Stimulated activated CD8-positive, alpha-beta memory T cell treated with anti-CD3 and anti-CD28 coated beads, Interleukin-2, amount 100 ng/mL, for 1 hour (primary cell): ENCODE measurements at places on chromosomes 2 and 18.

- no peak for DNase-seq
Observed at GRCh38 chr2:119282996-119283511, 59.4 kb downstream of the STEAP3 start.

- DNase-seq, result no peak
Observed at GRCh38 chr2:143000599-143000998, 123.1 kb downstream of the KYNU start.

DNA sequence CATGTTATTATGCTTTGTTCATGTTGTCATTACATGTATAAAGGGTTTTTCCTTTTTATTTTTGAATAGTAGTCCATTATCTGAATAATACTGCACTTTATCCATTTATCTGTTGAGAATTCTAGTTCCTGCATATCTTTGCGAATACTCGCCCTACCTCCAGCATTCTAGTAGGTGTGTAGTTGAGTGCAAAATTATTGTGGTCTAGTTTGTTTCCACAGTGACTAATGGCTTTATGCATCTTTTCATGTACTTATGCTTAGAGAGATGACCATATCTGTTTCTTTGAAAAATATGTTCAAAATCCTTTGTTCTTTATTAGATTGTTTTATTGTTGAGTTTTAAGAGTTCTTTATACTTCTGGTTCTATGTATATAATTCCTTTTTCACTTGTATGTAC lies 48.8 kb downstream of the EIF5B start:
- DNase-seq, result no peak

DNA sequence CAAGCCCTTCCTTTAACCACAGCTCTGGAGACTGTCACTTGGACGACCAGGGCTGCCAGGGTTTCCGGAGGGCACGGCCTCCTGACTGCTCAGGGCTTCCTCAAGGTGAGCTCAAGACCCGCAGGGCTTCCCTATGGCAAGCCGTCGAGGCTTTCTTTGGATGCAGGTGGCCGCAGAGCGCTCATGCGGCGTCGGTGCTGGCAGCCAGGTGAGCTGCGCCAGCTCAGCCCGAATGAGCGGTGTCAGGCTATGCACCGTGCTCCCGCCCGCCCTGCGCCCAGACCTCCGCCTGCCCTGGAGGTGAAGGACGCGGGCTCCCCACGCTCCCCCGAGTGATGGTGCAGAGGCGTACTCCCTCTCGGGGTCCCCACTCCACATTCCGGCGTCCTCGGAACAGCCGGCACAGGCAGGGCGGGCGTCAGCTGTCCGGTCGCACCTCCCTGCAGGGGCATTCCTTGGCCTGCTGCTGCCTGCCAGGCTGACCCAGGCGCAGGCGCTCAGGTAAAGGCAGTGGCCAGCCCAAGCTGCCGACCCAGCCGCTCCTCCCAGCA lies 20.8 kb upstream of the TUBB6 start:
- no peak for DNase-seq

- DNase-seq, result no peak
Observed at GRCh38 chr2:101197215-101197745, 46.1 kb upstream of the TBC1D8 start.

- no peak for DNase-seq
Observed at GRCh38 chr2:96928277-96928781, 58.1 kb downstream of the FAM178B start.

DNA sequence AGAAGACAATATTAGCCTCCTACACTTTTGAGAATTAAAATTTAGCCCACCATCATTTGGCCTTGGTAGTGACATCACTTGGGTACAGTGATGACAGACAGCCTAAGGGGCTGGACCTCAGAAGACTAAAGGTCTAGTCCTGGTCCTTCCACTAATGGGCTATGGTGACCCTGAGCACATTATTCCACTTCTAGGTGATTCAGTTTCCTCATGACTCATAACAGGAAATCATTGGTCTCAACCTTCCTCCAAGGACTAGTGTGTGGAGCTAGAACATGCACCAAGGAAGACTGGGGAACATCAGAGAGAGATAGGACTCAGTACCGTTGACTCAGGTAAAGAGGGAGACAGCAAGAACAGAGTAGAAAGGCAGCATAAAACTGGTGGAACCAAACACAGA lies 64.0 kb downstream of the TFCP2L1 start:
- no peak for DNase-seq

- DNase-seq, result no peak
Observed at GRCh38 chr2:140657657-140658056, 1473.2 kb downstream of the LRP1B start.

DNA sequence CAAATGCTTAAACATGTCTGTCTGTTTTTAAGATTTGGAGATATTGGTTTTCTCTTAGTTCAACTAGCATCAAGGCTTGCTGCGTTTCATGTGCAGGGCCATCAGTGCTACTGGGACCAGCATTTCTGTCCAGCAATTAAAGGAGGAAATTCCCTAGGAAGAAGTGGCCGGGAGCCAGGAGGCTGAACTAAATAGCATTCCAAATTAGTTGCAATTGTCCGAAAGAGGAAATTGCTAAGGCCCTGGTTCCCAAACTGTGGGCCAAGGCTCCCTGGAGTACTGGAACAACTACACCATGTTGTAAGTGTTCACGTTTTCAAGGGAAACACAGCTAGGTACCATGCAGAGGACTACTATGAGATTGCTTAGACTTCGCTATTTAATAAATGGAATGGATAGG lies 257.9 kb downstream of the PTPRM start:
- DNase-seq, result no peak

DNA sequence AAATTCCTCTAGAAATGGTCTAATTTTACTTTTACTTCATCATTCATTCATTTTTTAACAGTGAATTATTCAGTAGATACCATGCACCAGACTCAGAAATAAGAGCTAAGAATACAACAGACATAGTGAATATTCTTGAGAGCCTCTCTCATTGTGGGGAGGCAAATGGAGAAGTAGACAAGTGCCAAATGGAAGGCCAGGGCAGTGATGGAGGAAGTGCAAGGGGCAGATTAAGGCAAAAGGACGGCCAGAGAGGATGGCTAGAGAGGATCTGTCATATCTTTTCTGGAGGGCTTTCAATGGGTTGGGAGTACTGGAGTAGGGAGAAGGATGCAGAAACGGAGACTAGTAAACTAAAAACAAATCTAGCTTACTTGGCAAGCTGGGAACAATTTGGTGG lies 19.0 kb upstream of the RMDN2 start:
- no peak for DNase-seq

GRCh38 chr2:101148777-101149176 lies 2.4 kb downstream of the TBC1D8 start:
- DNase-seq, result no peak

DNA sequence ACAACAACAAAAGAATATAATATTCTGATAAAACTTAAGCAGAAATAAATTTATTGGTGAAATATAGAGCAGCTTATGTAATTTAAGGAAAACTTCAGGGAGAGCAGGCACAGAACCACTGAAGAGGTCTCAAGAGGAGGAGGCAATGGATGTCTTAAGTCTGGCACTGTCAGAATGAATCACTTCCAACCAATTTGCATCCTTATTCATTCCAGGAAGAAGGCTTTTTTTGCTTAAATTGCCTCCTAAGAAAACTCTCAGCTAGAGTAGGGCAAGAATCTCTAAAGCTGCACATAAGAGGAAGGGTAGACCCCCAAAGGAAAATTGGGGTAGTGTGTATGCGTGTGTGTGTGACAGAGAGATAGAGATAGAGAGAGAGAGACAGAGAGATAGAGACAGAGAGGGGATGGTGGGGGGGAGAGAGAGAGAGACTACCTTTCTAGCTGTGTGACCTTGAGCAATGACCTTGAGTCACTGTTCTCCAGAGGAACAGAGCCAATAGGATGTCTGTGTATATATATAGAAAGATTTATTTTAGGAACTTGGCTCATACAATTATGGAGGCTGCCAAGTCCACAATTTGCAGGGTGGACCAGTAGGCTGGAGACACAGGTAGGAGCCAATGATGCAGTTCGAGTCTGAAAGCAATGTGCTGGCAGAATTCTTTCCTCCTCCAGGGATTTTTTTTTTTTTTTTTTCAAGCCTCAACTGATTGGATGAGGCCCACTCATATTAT lies 96.4 kb upstream of the LINC00305 start:
- DNase-seq, result no peak

GRCh38 chr18:32798209-32798960 lies 25.6 kb upstream of the KLHL14 start:
- no peak for DNase-seq

DNA sequence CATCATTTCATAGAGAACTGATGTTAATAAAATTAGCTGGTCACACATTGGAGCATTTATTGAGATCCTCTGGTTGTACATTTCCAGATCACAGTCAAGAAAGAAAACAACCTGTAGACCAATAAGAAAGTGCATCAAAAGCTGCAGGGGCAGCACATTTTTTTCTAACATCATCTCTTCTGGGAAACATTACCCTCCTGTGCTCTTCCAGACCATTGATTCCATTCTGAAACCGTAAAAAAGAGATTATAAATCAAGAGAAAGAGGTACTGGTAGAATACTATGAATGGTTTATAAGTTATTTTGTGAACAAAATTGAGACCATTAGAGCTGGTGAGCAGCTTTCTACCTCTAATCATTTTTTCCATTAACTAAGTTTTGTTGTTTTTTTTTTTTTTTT lies 1548.2 kb upstream of the CELF4 start:
- no peak for DNase-seq

GRCh38 chr2:223856584-223856983 lies 19.2 kb upstream of the AP1S3 start:
- no peak for DNase-seq

GRCh38 chr2:151103551-151103950 lies 158.1 kb downstream of the RBM43 start:
- DNase-seq, result no peak

DNA sequence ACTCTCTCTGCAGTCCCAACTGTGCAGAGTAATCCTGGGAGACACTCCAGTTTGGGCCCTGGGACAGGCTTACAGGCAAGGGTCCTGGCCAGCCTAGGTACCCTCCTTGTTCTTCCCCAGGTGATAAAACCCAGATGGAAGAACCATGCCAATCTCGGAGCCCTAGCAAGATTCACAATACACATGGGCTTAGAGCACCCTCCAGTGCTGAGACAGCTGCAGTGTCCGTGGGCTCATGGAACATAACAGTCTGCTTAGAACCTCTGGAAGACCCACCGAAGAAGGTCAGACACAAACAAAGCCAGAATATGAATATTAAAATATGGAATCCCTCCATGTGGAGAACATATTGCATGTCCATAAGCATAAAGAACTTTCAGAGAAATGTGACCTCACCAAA lies 568.1 kb downstream of the KCNJ3 start:
- no peak for DNase-seq

- DNase-seq, result no peak
Observed at GRCh38 chr18:27130065-27130630, 55.0 kb downstream of the CHST9 start.

DNA sequence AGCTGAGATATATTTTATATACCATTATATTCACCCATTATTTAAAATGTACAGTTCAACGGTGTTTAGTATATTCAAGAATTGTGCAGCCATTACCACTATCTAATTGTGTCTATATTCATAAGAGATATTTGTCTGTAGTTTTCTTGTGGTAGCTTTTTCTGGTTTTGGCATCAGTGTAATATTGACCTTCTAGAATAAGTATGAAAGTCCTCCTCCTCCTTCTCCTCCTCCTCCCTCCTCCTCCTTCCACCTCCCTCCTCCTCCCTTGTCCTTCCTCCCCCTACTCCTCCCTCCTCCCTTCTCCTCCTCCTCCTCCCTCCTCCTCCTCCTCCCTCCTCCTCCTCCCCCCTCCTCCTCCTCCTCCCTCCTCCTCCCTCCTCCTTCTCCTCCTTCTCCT lies 72.0 kb downstream of the MERTK start:
- no peak for DNase-seq

- no peak for DNase-seq
Observed at GRCh38 chr2:79846878-79847277, 334.0 kb downstream of the CTNNA2 start.

DNA sequence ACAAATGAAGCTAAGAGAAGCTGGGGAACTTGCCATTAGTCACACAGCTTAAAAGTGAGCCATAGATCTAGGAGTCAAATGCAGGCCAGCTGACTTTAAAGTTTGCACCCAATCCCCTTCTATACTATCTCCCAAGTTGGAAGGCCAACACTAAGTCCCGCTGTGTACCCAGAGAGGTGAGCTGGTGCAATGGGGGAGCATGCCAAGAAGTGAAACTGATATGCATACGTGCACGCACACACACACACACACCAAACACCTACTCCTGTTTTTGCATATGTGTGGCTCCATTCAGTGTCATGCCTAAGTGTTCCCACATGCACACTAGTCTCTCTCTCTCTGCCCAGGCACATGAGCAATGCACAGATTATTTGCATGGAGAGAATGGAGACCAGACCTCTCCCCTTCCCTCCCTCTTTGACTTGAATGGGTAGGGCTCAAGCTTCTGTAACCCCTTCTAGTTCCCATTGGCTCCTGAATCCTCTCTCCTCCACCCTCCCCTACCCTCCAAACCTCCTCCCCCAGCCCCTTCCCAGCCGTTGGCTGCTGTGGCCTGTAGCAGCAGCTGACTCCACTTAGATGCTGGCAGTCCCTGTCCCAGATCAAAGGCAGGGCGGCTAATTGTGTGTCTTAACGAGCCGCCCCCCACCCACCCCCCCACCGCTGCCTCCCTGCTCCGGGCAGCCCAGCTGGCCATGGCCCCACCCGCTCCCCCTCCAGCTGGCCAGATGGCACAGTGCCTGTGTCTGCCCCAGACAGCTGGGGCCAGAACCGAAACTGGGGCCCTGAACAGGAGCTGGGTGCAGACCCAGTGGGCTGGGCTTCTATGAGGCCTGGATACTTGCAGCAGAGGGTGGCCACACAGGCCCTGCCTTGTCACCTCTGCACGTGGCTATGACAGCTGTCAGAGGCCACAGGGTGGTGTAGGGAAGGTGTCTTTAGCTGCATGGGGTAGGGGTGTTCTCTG lies 5.6 kb downstream of the WNT10A start:
- no peak for DNase-seq

DNA sequence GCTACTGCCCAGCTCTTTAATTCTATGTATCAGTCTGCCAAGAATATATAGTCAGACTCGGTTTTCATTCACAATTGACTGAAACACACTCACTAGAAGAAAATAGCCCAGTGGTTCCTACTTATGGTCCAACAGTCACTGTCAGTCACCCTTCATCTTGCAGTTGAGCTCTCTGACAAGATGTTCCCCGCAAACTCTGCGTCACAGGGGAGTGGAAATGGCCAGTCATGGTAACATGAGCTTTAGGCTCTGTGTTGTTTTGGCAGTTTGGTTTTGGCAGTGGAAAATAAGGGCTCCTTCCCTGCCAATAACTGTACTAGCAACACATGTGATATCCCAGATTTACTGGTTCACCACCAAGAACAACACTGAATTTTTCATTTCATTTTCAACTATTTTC lies 122.5 kb downstream of the PRPF40A start:
- DNase-seq, result no peak
